ENCODE measurements at places on chromosomes 2 and 18.

DNA sequence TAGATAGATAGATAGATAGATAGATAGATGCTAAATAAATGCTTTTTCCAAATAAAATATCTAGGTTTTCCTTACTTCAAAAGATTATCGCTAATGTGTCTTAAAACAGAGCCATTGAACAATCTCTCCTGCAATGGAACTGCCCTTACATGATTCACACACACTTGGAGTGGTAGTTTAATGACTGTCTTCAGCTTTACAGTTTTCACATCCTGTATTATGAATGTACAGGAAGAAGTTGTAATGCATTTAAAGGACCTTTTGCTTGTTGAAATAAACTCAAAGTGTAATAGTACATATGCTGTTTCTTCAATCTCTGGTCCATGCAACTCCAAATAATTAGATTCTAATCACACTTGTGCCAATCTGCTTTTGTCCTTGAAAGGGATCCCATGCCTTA lies 797.6 kb upstream of the CDH2 start:
- no peak for DNase-seq

- DNase-seq = no peak
These were observed 348.2 kb upstream of the GYPC start for GRCh38 chr2:126307740-126308139.

DNA sequence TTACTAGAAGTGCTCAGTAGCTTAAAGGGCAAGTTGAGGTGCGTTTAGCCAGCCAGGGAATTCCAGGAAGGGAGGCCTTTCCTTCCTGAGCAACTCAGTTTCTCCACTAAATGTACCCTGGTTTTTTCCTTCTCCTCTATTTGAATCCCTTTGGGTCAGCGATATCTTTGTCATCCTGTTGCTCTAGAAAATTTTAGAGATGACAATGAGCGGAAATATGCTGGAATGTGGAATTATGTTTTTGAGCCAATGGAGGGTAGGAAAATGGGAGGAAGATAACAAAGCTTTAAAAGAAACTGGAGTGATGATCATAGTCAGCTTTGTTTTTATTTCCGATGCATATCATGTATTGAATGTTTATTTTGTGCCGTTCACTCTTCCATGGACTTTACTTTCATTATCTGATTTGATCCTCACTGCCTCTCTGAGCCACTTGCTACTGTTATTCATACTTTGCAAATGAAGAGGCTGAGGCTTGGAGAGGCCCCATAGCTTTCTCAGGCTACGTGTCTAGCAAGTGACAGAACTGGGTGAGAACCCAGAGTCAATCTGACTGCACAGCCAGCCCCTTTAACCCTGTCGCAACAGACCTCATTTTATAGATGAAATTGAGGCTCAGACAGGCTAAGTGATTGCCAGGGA lies 67.3 kb downstream of the NTSR2 start:
- no peak for DNase-seq

GRCh38 chr18:31043709-31044108 lies 1.2 kb upstream of the DSC3 start:
- DNase-seq = no peak

DNA sequence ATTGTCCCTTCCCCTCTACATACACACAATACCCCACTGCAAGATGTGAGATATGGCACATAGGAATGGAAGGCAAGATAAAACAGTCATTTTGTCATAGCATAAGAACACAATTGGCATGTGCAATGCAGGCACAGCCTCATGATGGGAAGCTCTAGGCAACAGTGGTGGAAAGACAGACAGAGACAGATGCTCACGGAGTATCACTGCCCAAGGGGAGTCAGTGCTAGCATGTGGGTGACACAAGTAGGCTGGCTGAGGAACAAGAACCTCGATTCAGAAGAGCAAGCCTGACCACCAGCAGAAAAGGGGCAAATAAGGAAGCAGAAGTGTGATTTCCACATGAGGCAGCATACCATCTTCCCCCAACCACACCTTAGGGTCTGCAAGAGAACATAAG lies 323.6 kb downstream of the PAX3 start:
- DNase-seq = no peak

DNA sequence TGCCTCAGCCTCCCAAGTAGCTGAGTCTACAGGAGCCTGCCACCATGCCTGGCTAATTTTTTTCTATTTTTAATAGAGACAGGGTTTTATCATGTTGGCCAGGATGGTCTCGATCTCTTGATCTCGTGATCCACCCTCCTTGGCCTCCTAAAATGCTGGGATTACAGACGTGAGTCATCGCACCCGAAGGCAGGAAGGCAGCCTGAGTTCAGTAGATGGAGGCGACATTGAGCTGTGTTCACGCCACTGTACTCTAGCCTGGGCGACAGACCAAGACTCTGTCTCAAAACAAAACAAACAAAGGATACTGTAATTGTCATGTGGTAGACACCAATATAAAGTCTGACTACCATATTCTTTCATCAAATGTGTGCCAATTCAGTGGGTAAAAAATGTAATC lies 500.9 kb upstream of the DSEL start:
- DNase-seq = no peak

GRCh38 chr18:75215663-75216062 lies 5.1 kb downstream of the TSHZ1 start:
- DNase-seq = no peak

DNA sequence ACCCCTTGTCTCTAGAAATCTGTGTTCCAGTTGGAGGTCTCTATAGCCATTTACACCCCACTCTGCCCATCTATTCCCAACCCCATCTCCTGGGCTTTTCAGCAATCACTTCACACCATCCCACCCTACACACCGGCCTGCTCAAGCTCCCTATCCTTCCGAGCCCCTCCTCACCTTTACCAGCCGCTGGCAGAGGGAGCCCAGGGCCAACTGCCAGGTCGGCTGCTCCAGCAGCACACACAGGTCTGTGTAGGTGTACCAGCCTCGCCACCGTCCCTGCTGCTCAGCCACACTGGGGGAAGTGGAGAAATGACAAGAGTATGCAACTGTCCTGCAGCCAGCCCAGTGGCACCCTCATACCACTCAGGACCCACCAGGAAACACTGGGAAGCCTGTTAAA lies 3.3 kb upstream of the SLC23A3 start:
- no peak for DNase-seq

DNA sequence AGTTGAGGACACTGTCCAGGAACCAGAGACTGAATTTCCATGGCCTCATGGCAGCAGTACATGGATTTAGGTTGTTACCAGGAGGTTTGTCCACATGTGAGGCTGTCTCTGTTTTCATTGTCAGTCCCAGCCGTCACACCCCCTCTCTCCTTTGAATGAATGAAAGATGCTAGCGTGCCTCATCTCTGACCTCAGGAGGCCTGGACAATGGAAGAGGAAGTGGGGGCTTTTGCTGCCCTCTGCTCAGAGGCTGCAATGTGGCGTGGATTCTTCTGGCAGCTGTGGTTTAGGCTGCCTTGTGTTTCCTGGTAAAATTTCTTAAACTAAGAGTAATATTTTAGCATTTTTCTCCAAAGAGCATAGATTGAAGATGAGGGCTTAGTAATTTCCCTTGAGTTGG lies 47.5 kb downstream of the RAB31 start:
- no peak for DNase-seq
